COR-L47 (cell line): ENCODE measurements at places on chromosomes 2 and 18.

GRCh38 chr18:8480506-8481328 lies 128.5 kb upstream of the RAB12 start:
- DNase-seq: peak; percentile 69

DNA sequence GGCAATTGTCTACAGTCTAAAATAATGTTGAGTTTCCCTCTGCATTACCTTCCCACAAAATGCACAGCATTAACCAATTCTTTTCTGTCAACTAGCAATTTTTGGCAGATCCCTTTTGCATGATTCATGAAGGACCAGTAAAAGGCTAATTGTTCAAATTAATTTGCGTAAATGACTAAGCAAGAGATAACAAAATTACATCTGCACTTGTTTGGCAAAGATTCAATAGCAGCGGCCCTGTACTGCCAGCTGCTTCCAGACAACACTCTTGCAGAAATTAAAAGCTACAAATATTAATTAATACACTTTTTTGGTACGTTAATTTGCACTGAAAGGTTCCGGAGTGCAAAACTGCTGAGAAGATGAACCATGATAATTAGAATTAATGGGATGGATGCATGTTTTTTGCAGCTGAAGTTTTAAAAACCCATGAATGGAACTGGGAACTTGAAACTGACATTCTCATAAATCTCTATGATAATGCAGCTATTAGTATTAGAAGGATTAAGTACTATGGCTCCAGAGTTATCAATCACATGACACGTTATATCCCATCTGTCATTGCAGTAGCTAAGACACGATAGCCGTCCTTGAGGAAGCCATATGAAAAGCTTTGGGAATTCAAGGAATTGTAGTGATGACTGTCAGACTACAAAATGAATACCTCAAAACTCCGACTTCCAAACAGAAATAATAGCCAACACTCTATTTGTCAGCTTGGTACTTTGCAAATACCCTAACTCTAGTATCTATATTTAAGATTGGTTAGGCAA lies 1268.3 kb upstream of the ACVR2A start:
- DNase-seq: peak; percentile 37

- no peak for DNase-seq
These were observed 37.8 kb upstream of the OTOF start for GRCh38 chr2:26515771-26516170.

GRCh38 chr18:48733643-48734253 lies 194.9 kb downstream of the CTIF start:
- no peak for DNase-seq

GRCh38 chr2:126877861-126878565 lies 20.7 kb upstream of the TEX51 start:
- DNase-seq: no peak

DNA sequence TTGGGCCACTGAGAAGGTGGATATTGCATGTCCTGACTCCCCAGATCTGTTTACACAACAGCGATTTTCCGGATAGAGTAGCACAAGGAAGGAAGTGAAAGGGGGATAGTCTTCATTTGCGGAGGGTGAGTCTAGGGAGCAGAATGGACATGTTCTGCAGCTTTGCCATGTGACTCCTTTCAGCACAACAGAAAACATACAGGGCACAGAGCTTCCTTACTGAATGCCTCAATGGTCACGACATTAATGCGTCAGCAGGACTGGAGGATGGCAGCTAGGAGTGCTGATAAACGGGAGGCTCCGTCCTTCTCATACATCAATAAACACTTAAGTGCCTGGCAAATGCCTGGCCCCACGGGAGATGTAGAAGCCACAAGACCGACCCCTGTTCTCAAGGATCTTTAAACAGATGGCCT lies 163.0 kb downstream of the FAM210A start:
- DNase-seq: no peak

DNA sequence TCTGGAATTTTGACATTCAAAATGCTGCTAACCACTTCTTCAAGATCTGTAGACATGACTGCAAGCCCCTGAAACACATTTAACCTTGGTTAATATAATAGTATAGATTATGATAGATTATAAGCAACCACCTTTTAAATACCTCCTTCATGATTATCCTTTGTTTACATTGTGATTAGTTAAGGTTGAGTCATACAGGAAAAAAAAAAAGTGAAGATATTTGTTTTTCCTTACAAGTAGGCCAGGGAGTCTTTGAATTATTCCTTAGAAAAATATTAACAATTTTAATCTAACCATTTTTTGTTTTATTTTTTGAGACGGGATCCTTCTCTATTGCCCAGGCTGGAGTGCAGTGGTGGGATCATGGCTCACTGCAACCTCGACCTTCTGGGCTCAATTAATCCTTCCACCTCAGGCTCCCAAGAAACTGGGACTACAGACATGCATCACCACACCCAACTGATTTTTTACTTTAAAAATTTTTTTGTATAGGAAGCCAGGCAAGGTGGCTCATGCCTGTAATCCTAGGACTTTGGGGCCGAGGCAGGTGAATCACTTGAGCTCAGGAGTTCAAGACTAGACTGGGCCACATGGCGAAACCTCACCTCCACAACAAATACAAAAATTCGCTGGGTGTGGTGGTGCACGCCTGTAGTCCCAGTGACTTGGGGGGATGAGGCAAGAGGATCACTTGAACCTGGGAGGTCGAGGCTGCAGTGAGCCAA lies 99.4 kb downstream of the SLC39A10 start:
- DNase-seq: no peak

- DNase-seq: peak; percentile 22
These were observed 267.6 kb downstream of the SRBD1 start for GRCh38 chr2:45343251-45344017.

- no peak for DNase-seq
These were observed 20.9 kb upstream of the ROCK2 start for GRCh38 chr2:11365096-11365879.

GRCh38 chr2:17263570-17263968 lies 254.7 kb downstream of the RAD51AP2 start:
- DNase-seq: no peak

DNA sequence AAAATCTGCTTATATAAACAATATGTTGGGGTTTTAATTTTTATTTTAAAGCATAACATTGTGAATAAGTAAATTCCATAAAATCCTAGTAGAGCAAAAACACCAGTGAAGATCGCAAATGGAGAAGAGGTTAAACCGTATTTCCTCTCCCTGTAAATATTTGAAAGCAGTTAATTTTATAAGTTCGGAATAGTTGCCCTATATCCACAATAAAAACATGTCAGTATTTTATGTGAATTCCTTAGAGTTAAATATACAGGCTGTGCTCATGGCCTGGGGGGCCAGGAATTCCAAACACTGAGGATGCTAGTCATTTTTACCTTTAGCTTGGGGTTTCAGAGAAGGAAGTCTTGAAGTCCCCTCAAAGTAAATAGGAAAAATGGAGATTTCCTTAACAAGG lies 135.0 kb downstream of the FIGN start:
- no peak for DNase-seq

GRCh38 chr2:149152469-149152953 lies 114.0 kb downstream of the LYPD6B start:
- DNase-seq: no peak

DNA sequence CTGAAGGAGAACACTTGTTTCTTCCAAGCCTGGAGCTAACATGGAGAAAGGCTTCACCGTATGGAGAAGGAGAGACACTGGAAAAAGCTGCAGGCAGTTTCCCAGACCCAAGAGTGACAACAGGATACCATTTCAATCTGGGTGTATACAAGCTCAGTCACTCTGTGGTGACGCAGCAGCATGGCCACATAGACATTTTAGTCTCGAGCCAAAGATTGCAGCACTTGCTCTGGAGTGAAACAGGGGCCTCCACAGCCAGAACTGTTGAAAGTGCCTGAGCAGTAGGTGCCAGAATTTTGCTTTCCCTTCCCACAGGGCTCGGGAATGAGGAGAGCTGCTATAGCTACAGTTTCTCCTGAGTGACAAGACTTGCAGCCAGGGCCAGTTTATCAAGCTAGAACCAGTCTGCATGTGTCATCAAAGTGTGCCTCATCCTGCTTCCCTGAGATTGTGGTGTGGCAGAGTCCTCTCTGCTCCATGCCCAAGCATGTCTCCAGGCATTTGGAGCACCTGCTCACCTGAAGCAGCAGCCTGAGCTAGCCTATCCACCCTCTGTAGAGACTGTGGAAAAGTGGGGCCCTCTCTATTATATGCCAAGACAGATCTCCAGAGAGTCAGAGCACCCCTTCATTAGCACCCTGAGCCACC lies 234.6 kb upstream of the CDH19 start:
- DNase-seq: no peak

DNA sequence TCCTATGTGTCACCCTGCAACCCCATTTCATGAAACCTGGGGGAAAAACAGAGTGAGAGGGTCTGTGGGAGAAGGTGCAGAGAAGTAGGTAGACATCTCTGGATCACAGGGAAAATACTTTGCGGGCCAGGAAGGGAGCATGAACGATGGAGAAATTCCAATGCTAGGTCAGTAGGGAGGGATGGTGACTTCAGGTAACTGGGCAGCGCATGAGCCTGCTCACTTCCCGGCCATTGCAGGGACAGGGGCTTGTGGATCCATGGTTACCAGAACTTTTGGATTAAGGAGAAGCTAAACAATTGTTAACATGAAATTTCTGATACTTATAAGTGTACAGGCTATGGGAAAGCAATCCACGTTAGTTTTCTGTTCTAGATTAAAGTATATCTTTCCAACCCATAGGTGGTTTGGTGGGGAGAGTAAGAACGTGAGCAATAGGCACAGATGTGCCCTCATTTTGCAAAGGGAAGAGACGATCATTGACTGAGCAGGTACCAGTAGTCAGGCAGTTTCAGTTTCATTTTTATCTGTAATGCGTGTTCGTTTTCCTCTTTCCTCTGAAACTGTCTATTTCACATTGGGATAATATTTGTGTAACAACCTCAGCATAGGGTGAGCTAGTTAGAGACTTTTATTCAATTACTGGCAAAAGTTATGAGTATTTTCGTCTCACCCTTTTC lies 65.0 kb downstream of the NYAP2 start:
- DNase-seq: no peak

GRCh38 chr2:161353543-161353942 lies 45.3 kb downstream of the PSMD14 start:
- no peak for DNase-seq

- peak; percentile 34 for DNase-seq
These were observed 610.2 kb upstream of the SYT4 start for GRCh38 chr18:43887491-43887890.

GRCh38 chr2:101858910-101859309 lies 132.8 kb upstream of the IL1R2 start:
- DNase-seq: no peak

GRCh38 chr18:75926811-75927210 lies 499.3 kb upstream of the SMIM21 start:
- DNase-seq: no peak

DNA sequence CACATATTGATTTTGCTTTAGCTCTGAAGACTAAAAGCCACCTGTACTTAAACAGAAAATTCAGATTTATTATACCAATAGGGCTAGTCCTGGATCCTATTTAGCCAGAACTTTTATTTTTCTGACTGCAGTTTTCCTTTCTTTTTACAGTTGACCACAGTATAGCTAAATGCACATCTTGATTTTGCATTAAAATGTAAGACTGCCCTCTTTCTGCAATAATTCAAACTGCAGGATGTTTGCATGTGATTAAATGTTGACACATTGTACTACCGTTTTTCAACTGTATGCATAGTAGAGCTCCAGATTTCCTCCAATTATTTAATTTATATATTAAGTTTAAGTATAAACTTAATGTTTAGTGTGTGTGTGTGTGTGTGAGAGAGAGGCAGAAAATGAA lies 1262.9 kb downstream of the SUCLG1 start:
- peak; percentile 7 for DNase-seq

DNA sequence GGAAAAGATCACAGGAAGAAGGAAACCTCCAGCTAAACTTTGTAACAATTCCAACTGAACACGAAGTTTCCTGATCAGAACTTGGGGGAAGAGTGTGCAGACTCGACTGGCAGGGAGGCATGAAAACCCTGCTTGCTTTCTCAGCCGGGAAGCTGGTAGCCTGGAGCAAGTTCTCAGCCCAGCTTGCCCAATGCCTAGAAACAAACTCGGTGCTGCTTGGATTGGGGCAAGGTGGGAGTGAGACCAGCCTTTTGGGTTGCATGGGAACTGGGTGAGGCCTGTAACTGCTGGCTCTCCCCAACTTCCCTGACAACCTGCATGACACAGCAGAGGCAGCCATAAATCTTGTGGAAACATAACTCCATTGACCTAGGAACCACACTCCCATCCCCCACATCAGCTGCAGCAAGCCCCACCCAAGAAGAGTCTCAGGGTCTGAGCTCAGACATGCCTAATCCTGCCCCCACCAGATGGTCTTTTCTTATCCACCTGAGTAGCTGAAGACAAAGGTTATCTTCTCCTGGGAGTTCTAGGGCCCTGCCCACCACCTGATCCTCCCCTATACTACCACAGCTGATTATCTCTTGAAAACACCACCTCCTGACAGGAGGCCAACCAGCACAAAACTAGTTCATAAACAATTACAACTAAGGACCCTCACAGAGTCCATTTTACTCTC lies 1859.7 kb upstream of the CELF4 start:
- DNase-seq: no peak

DNA sequence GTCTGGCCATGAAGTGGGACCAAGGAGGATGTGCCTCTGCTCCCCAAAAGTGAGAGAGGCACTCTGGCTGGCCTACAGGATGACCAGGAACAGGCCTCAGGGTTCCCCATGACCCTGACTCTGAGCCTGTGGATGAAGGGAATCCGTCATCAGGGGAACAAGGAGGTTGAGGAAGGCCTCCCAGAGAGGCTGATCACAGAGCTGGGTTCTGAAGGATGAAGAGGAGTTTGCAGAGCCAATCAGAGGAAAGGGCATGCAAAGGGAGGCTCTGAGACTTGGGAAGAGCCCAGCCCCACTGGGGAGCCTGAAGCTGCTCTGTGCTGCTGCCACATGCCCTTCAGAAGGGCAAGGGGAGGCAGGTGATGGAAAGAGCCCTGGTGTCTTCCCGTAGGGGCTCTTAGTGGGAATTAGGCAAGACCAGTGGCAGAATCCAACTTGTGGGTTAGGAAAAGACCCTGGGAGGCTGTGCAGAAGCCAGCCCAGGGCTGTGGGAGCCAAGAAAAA lies 141.3 kb upstream of the ID2 start:
- DNase-seq: no peak
